NCI-H1694 (cell line): ENCODE measurements at places on chromosomes 1 and 21.

- no peak for DNase-seq
Measured at GRCh38 chr1:111596499-111596898, 23.1 kb upstream of the RAP1A start.

DNA sequence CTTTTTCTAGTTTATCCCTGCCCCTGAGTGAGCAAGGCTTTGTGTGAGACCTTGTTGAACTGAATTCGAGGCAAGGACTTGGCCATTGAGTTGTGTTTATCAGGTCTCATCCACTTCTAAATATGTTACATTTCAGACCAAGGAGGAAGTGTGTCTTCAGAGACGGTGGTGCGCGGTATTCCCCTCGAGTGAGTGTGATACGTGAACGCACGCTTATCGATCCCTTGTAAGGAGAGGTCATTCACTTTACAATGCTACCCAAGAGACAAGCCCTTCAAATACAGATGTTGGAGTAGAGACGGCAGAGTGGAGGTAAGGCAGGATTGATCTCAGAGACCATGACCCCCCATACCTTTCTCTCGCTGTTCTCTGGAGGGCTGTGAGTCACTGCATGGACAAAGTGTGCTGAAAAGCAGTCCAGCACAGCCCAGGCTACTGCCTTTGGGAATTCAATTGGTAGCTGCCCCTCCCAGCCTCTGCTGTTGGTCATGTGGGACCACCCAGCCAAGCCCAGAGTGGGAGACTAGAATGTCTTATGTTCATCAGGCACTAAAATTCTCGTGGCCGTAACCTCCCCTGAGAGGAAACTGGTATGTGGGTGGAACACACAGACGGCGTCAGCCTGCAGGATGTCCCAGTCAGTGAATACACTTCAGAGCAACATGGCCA, 16.3 kb upstream of the MTARC1 start:
- DNase-seq: no peak

- DNase-seq: no peak
Measured at GRCh38 chr1:89502895-89503294, 21.7 kb upstream of the LRRC8B start.

DNA sequence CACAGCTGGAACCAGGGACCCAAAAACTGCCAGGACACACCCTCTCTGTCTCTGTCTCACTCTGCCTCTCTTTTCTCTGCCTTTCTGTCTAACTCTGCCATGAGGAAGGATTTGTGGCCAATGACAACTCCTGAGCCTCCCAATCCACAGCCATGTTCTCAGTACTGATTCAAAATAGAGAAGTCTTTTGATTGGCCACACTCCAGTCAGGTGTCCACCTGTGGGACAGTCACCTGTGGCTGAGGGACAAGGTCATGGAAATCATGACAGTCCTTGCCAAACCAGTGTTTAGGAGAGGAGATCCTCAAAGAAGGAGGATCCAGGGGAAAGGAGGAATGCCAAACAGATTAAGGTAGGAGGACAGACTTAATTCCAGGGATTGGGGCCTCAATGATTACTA, 15.8 kb downstream of the TINAGL1 start:
- no peak for DNase-seq

DNA sequence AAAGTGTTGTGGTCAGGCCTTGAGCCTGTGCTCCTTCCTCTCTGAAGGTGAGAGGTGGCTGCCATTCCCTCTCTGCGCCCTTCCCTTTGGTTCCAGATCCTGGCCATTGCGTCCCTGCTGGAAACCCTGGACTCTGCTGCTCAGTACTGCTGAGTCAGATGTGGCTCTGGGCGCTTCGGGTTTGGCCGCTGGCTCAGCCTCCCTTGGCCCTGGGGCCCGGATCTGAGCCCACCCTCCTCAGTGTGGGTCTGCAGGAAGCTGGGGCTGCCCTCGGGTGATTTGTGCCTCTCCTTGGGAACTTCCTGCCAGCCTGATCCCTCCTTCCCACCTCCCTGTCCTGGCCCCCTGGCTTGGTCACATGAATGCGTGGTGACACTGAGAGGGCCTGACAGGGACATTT, 32.2 kb downstream of the QSOX1 start:
- no peak for DNase-seq

- DNase-seq: no peak
Measured at GRCh38 chr1:200153277-200154055, 126.0 kb downstream of the NR5A2 start.

GRCh38 chr1:89433421-89433820, 69.6 kb downstream of the GBP6 start:
- no peak for DNase-seq

DNA sequence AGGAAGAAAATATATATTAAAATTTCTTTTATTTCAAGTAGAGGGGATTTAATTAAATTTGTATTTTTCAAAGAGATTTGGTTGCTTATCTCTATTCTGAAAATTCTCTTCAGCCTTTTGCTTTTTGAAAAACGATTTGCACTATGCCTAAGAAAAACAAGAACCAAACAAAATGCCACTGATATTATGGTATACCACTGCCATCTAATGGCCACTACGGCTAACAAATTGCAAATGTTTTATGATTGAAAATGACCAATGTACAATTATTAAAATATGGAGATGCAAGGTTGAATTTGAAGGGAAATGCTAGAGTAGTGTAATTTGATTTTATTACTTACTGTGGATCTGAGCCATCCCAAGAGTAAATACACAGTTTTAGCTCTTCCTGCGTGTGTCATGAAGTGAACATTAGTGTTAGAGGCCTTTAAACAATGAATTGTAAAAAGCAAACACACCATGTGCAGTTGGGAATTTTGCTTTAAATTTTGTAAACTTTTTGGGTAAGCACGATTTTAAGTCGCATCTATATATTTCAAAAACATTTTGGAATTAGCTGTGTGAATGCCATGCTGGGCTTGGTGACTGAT, 137.4 kb upstream of the USP25 start:
- peak; percentile 57 for DNase-seq

- no peak for DNase-seq
Measured at GRCh38 chr21:32131960-32132359, 146.9 kb downstream of the MIS18A start.

- no peak for DNase-seq
Measured at GRCh38 chr1:167158111-167158812, 62.4 kb upstream of the POU2F1 start.

GRCh38 chr1:162056043-162056442, 13.4 kb upstream of the NOS1AP start:
- DNase-seq: peak; percentile 54

GRCh38 chr1:110007046-110007830, 22.7 kb downstream of the AHCYL1 start:
- no peak for DNase-seq
